ENCODE measurements at places on chromosomes 11 and 22. TPM values are rescaled to one million over a fixed set of nuclear protein-coding genes. Genes with fewer than 3 reads are reported as not detected.

DNA sequence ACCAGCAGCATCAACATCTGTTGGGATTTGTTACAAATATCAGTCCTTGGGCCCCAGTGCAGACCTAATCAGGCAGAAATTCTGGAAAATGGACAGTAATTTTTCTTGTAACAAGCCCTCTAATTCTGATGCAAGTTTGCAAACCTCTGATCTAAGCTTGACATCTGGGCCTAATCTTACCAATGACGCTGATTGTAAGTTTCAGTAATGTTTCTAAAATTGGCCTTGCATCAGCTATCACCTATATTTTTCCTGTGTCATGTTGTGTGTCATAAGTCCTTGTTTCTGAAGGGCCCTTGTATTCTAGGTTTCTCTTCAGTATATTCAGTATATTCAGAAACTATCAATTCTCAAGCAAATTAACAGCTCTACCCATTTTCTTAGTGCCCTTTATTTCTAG is 36.4 kb downstream of the ZNF215 start:
- no peak overlapping the region for H3K4me3 ChIP-seq
- H3K27me3 ChIP-seq = no peaks in the 10 kb centered on the region
- DNase-seq = no peak
- H3K36me3 ChIP-seq = no peaks in the 10 kb centered on the region
- no peaks in the 10 kb centered on the region for H3K4me1 ChIP-seq

- no peaks in the 10 kb centered on the region for H3K36me3 ChIP-seq
- H3K4me3 ChIP-seq = no peak overlapping the region
- no peak for DNase-seq
- H3K27me3 ChIP-seq = no peaks in the 10 kb centered on the region
- H3K27ac ChIP-seq = no peak overlapping the region
- H3K4me1 ChIP-seq = no peaks in the 10 kb centered on the region
Observed at GRCh38 chr11:59542142-59542810, 30.9 kb downstream of the OR4D9 start.

DNA sequence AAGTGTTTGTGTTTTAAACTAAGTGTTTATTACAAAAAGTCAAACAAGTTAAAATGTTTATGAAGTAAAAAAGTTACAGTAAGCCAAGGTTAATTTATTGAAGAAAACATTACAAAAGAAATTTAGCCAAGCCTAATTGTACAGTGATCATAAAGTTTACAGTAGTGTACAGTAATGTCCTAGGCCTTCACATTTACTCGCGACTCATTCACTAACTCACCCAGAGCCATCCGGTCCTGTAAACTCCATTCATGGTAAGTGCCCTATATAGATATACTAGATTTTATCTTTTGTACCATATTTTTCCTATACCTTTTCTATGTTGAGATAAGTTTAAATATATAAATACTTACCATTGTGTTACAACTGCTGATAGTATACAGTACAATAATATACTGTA is 481.8 kb upstream of the TENM4 start:
- H3K27me3 ChIP-seq = no peaks in the 10 kb centered on the region
- H3K4me1 ChIP-seq = no peaks in the 10 kb centered on the region
- no peaks in the 10 kb centered on the region for H3K36me3 ChIP-seq
- H3K4me3 ChIP-seq = no peak overlapping the region

- H3K4me1 ChIP-seq = no peaks in the 10 kb centered on the region
- no peak overlapping the region for H3K27ac ChIP-seq
- H3K4me3 ChIP-seq = no peak overlapping the region
- DNase-seq = no peak
- H3K36me3 ChIP-seq = no peaks in the 10 kb centered on the region
- H3K27me3 ChIP-seq = no peaks in the 10 kb centered on the region
Observed at GRCh38 chr11:69981119-69981784, 96.9 kb upstream of the ANO1 start.

DNA sequence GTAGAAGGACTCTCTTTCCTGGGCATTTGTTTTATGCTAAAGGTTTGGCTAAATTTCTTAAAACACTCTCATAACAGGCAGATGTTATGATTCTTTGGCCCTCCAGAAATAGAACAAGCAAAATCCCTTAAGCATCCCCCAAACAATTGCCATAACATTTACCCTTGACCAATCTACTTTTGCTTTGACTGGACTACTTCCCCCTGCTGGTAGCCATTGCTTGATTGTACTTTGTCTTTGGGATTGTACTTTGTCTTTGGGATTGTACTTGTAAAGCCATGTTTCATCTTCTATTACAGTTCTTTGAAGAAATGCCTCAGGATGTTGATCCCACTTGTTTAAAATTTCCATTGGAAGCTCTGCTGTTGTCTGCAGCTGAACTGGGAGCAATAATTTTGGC is 53.3 kb upstream of the GLYAT start:
- H3K27ac ChIP-seq = no peak overlapping the region
- H3K36me3 ChIP-seq = no peaks in the 10 kb centered on the region
- no peak overlapping the region for H3K4me3 ChIP-seq
- H3K4me1 ChIP-seq = no peaks in the 10 kb centered on the region

GRCh38 chr11:96658436-96658835 is 268.6 kb downstream of the JRKL start:
- H3K27me3 ChIP-seq = no peaks in the 10 kb centered on the region
- H3K36me3 ChIP-seq = no peaks in the 10 kb centered on the region
- no peaks in the 10 kb centered on the region for H3K4me1 ChIP-seq
- H3K4me3 ChIP-seq = no peak overlapping the region
- no peak overlapping the region for H3K27ac ChIP-seq

- no peaks in the 10 kb centered on the region for H3K4me1 ChIP-seq
- no peak for DNase-seq
- H3K27ac ChIP-seq = no peak overlapping the region
- H3K4me3 ChIP-seq = no peak overlapping the region
- H3K27me3 ChIP-seq = peaks cover 9% of the 10 kb centered on the region
Observed at GRCh38 chr11:57647372-57647771, 2.3 kb downstream of the YPEL4 start.

DNA sequence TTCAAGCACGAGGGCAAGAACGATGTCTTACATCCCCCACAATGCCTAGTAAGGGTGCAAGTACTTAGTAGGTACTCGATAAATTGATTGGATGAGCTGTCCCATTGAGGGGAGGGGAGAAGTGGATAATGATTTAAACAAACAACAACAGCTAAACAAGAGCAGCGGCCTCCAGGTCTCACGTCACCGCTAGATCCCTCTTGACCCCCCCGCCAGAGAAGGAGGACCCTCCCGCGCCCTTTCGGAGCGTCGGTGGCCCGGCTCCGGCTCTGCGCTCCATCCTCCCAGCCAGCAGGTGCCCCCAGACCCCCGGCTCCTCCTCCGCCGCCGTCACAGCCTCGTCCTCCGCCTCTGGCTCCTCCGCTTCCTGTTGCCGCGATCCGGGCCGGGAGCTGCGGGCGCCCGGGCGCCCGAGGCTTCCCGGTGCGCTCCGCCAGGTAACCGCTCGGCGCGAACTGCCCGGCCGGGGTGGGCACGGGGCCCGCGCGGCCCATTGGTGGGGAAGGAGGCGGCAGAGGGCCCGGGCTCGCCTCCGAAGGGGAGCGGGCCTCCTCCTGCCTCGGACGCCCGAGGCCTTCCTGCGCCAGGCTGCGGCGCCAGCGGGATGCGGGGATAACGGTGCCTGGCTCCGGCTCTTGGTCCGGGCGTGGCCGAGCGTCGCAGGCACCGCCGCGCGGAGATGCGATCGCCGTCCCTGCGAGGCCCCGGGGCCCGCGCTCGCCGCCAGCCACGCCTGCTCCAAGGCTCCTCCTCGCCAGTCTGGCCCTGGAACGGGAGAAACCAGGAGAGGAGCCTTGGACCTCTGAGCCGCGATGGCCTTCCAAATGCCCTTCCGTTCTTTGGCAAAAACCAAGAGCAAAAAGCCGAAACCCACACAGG is at the start of gene TLCD5:
Gene TLCD5 (plus strand): TSS at position 368 of the 879 bp plus-strand sequence. CDS start 2,143 bp downstream, outside the sequence.
- peak within 1 kb of the TSS; percentile 79 for H3K4me3 ChIP-seq
- H3K27ac ChIP-seq = peak within 1 kb of the TSS; percentile 96
- no peaks in the 10 kb centered on the region for H3K27me3 ChIP-seq
- H3K4me1 ChIP-seq = peaks cover 31% of the 10 kb centered on the region
- peaks cover 7% of the 10 kb centered on the region for H3K36me3 ChIP-seq
- DNase-seq = no peak

- H3K36me3 ChIP-seq = no peaks in the 10 kb centered on the region
- H3K4me1 ChIP-seq = no peaks in the 10 kb centered on the region
- DNase-seq = no peak
- no peaks in the 10 kb centered on the region for H3K27me3 ChIP-seq
Observed at GRCh38 chr11:12772324-12772723, 98.1 kb downstream of the TEAD1 start.

GRCh38 chr11:46493791-46494190 is 100.0 kb downstream of the AMBRA1 start:
- H3K4me3 ChIP-seq = no peak overlapping the region
- no peak for DNase-seq
- H3K27me3 ChIP-seq = no peaks in the 10 kb centered on the region
- H3K36me3 ChIP-seq = no peaks in the 10 kb centered on the region

DNA sequence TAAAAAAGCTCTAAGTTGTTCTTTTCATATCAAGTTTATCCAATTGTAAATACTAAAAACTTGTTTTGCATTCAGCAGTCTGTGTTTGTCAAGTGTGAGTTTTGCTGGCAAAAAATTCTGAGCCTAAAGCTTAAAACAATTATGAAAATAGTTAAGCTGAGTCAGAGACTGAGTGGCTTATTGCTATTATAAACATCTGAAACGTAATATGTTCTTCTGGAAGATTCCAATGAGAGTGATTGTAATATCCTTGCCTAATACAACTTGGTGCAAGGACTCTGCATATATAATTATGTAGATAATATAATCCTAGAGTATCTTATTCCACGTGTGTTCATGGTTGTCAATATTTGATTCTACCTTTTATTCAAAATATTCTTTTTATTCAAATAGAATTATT is 14.1 kb upstream of the NUP50 start:
- H3K4me1 ChIP-seq = no peaks in the 10 kb centered on the region
- no peak overlapping the region for H3K27ac ChIP-seq
- no peaks in the 10 kb centered on the region for H3K27me3 ChIP-seq
- H3K36me3 ChIP-seq = no peaks in the 10 kb centered on the region

GRCh38 chr22:41656556-41656955 is 32.1 kb downstream of the SNU13 start:
- H3K4me3 ChIP-seq = no peak overlapping the region
- H3K27ac ChIP-seq = peak overlapping the region; percentile 14
- H3K4me1 ChIP-seq = no peaks in the 10 kb centered on the region
- peaks cover 95% of the 10 kb centered on the region for H3K36me3 ChIP-seq
- H3K27me3 ChIP-seq = no peaks in the 10 kb centered on the region

DNA sequence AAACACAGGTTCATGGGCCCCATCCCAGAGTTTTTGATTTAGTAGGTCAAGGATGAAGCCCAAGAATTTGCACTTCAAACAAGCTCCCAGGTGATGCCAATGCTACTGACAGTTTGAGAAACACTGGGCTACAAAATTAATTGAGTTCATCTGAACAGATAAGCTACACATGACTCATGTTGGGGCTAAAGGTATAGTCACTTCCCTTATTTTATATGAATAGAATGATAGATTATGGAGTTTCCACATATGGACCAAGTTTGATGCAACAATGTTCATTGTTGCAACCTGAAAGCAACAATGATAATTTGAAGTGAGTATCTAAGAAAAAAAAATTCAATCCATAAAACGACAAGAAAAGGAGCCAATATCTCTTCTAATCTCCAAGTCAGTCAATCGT is 54.9 kb downstream of the SOX6 start:
- no peak overlapping the region for H3K27ac ChIP-seq
- no peaks in the 10 kb centered on the region for H3K36me3 ChIP-seq
- no peak overlapping the region for H3K4me3 ChIP-seq

- H3K4me1 ChIP-seq = no peaks in the 10 kb centered on the region
- H3K4me3 ChIP-seq = no peak overlapping the region
- no peak overlapping the region for H3K27ac ChIP-seq
- H3K36me3 ChIP-seq = no peaks in the 10 kb centered on the region
- no peak for DNase-seq
- H3K27me3 ChIP-seq = no peaks in the 10 kb centered on the region
Observed at GRCh38 chr11:116558504-116559211, 214.1 kb downstream of the BUD13 start.

Gene SORL1
- 7.5 TPM for total RNA-seq

Gene LRRN4CL
- 3.0 TPM for total RNA-seq

Gene PATZ1
- 15.5 TPM for total RNA-seq

Gene SHISAL1
- total RNA-seq = 0.26 TPM

Gene F2
- not detected for total RNA-seq

Gene CARNS1
- 9.9 TPM for total RNA-seq

Gene KREMEN1
- total RNA-seq = 44.7 TPM

Gene NRXN2
- total RNA-seq = 0.85 TPM

Gene KCNJ4
- 7.0 TPM for total RNA-seq

Gene YPEL4
- 0.55 TPM for total RNA-seq

Gene C11orf42
- total RNA-seq = not detected

Gene FIBIN
- total RNA-seq = 13.9 TPM

Data from right atrium auricular region (tissue), 2 donors.